ENCODE measurements at places on chromosomes 5 and 9.

DNA sequence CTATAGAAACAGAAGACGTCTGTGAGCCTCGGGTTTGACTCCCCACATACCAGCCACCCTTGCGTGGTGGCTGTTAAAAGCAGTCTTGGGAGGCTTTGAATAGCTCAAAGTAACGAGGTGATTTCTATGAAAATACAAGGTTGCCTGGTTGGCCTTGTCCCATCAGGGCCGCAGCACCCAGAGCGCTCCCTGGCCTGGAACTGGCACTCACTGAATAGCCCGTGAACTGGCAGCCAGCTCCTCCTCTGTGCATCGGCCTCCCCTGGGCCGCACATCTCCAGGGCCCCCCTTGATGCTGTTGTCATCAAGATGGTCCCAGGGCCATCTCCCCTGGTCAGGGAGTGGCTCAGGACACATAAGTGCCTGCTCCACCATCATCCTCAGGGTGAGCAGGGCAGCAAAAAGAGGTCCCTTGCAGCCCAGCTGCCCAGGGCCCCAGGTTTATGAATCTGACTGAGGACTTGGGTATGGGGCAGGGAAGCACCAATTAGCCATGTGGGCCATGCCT lies 144.6 kb upstream of the PPP1R26 start:
- no peaks in the 10 kb centered on the region for H3K36me3 ChIP-seq
- no peak overlapping the region for H3K27ac ChIP-seq
- no peaks in the 10 kb centered on the region for H3K27me3 ChIP-seq
- H3K4me3 ChIP-seq = no peak overlapping the region
- no peak for DNase-seq

GRCh38 chr5:156391139-156391538 lies 64.2 kb downstream of the SGCD start:
- H3K27me3 ChIP-seq = no peaks in the 10 kb centered on the region
- H3K4me3 ChIP-seq = no peak overlapping the region
- H3K36me3 ChIP-seq = no peaks in the 10 kb centered on the region
- H3K27ac ChIP-seq = no peak overlapping the region

GRCh38 chr9:137761032-137761431 lies 116.5 kb upstream of the CACNA1B start:
- peaks cover 54% of the 10 kb centered on the region for H3K36me3 ChIP-seq
- no peak overlapping the region for H3K4me3 ChIP-seq
- no peak overlapping the region for H3K27ac ChIP-seq
- no peak for DNase-seq
- H3K27me3 ChIP-seq = no peaks in the 10 kb centered on the region

GRCh38 chr5:53027913-53028312 lies 38.8 kb downstream of the ITGA2 start:
- peak; percentile 70 for DNase-seq
- no peaks in the 10 kb centered on the region for H3K36me3 ChIP-seq
- H3K27me3 ChIP-seq = no peaks in the 10 kb centered on the region
- H3K4me1 ChIP-seq = peaks cover 85% of the 10 kb centered on the region

GRCh38 chr5:37962389-37962788 lies 122.5 kb upstream of the GDNF start:
- H3K27me3 ChIP-seq = no peaks in the 10 kb centered on the region
- H3K27ac ChIP-seq = no peak overlapping the region
- no peaks in the 10 kb centered on the region for H3K36me3 ChIP-seq
- H3K4me1 ChIP-seq = peaks cover 9% of the 10 kb centered on the region
- H3K4me3 ChIP-seq = no peak overlapping the region
- no peak for DNase-seq

DNA sequence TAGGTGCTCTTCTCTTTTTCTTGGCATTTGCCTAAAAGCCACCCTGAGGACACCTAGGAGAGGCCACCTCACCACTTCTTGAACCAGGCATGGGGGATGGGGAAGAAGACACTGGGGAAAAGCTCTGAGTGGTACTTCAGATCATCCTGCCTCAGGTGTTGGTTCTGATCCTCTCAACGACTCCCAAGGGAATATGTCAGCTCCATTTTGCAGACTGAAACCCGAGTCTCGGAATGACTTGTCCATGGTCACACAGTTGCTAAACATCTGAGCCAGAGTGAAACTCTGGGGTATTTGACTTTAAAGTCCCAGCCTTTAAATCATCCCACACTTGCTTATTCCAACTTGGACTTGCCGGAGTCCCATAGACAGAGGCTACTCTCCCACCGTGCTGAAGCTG lies 120.6 kb upstream of the GABRP start:
- H3K4me3 ChIP-seq = no peak overlapping the region
- H3K4me1 ChIP-seq = no peaks in the 10 kb centered on the region
- H3K36me3 ChIP-seq = no peaks in the 10 kb centered on the region

GRCh38 chr5:67960939-67961338 lies 254.6 kb upstream of the PIK3R1 start:
- H3K27ac ChIP-seq = peak overlapping the region; percentile 1
- H3K4me3 ChIP-seq = no peak overlapping the region
- no peaks in the 10 kb centered on the region for H3K36me3 ChIP-seq
- no peaks in the 10 kb centered on the region for H3K27me3 ChIP-seq
- H3K4me1 ChIP-seq = peaks cover 21% of the 10 kb centered on the region

DNA sequence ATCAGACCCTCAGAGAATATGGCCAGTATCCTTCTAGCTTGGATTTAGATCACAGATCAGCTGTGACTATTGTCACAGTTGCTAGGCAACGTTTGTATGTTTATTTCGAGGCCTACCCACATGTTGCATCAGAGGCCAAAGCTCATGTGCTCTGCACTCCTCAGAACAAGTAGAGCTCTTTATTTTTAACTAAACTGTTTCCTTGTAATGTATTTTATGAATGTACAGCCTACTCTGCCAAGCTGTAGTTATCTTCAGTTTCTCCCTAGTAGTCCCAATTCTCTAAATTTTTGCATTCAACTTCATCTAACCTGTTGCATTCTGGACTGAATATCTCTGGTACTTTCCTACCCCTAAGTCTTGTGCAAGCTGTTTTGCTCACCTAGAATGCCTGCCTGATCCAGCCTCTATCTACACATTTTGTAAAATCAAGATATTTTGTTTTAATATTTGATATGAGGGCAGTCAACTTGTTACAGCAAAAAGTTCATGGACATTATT lies 52.8 kb downstream of the CAST start:
- peak overlapping the region; percentile 39 for H3K27ac ChIP-seq
- peaks cover 4% of the 10 kb centered on the region for H3K4me1 ChIP-seq
- no peaks in the 10 kb centered on the region for H3K27me3 ChIP-seq
- no peak overlapping the region for H3K4me3 ChIP-seq

GRCh38 chr5:154406826-154407225 lies 39.0 kb upstream of the SAP30L start:
- no peaks in the 10 kb centered on the region for H3K27me3 ChIP-seq
- no peak for DNase-seq
- no peak overlapping the region for H3K27ac ChIP-seq
- H3K4me1 ChIP-seq = peaks cover 21% of the 10 kb centered on the region
- H3K4me3 ChIP-seq = no peak overlapping the region

- peaks cover 20% of the 10 kb centered on the region for H3K4me1 ChIP-seq
- H3K4me3 ChIP-seq = no peak overlapping the region
- H3K27me3 ChIP-seq = no peaks in the 10 kb centered on the region
- no peak overlapping the region for H3K27ac ChIP-seq
- DNase-seq = peak; percentile 65
Observed at GRCh38 chr5:142717582-142718215, 31.8 kb upstream of the FGF1 start.

GRCh38 chr9:130640681-130641080 lies 23.7 kb upstream of the PRDM12 start:
- peaks cover 23% of the 10 kb centered on the region for H3K36me3 ChIP-seq
- H3K4me3 ChIP-seq = no peak overlapping the region
- H3K27ac ChIP-seq = no peak overlapping the region

- H3K27ac ChIP-seq = no peak overlapping the region
- H3K4me1 ChIP-seq = peaks cover 10% of the 10 kb centered on the region
- H3K4me3 ChIP-seq = no peak overlapping the region
- DNase-seq = no peak
- no peaks in the 10 kb centered on the region for H3K27me3 ChIP-seq
Observed at GRCh38 chr9:108530141-108530540, 325.6 kb downstream of the ACTL7B start.

GRCh38 chr9:111482694-111483438 lies 1.3 kb downstream of the ECPAS start:
- H3K36me3 ChIP-seq = peaks cover 14% of the 10 kb centered on the region
- peak; percentile 63 for DNase-seq
- H3K27me3 ChIP-seq = no peaks in the 10 kb centered on the region
- peaks cover 9% of the 10 kb centered on the region for H3K4me1 ChIP-seq

All from SJSA1 (cell line).